ENCODE measurements at places on chromosomes 3 and 15.

DNA sequence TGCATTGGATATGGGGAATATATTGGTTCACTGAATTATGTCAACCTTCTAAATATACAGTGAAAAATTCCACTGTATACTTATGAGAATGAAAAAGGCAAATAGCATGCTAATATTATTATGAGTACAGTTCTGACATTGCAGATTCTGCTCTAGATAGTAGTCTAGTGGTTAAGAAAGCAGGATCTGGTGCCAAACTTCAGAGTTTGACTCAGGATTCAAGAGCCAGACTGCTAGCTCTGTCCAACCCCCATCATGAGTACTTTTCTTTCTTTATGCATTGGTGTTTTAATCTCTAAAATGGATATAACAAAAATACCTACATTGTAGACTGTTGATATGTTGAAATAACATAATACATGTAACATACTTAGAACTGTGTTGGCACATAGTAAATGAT, 57.3 kb upstream of the PLSCR4 start:
- DNase-seq: no peak

GRCh38 chr3:11718637-11719405, 75.1 kb upstream of the VGLL4 start:
- no peak for DNase-seq

GRCh38 chr3:89186456-89186855, 79.0 kb downstream of the EPHA3 start:
- DNase-seq: no peak

DNA sequence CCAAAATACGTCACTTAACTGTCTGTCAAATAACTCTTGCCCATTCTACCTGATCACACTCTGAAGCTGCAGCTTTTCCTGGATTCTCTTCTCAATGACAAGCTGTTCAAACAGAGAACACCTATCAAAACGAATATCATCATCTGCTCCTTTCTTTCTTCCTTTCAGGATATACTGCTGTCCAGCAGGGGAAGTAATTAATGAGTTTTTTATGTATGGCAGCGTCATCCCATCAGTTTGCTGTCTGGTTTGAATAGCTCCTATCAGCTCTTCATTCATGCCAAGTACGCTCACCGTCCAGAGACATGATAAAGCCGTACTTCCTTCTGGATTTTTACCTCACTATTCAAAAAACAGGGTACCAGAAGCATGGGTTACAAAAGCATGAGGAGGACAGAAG, at the start of gene CHRM5:
CHRM5 (plus strand) TSS at position 274 of the 400 bp plus-strand sequence. CDS start 94,221 bp downstream, outside the sequence.
- no peak for DNase-seq

- DNase-seq: no peak
Observed at GRCh38 chr3:139532976-139533375, 6.6 kb downstream of the RBP1 start.
